HS-5 (cell line): ENCODE measurements at places on chromosomes 7 and 10.

DNA sequence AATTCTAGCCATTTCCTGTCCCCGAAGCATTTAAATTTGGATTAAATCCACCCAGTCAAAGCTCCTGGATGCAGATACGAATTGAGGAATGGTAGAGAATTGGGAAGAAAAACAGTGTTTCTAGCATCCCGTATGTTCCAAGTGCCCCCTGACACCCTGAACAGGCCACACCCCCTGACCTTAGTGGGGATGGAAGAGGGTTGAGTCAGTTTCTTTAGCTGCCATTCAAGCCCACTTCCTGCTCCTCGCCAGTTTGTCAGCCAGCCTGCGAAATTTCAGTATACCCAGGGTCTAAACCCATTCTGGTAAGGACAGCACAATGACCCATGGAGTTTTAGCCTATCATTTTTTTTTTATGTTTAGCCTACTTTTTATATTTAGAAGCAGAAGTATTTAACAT lies 101.1 kb downstream of the PKD1L1 start:
- no peak for DNase-seq

- DNase-seq, result no peak
These were observed 139.5 kb upstream of the PRKCQ start for GRCh38 chr10:6719561-6719960.

DNA sequence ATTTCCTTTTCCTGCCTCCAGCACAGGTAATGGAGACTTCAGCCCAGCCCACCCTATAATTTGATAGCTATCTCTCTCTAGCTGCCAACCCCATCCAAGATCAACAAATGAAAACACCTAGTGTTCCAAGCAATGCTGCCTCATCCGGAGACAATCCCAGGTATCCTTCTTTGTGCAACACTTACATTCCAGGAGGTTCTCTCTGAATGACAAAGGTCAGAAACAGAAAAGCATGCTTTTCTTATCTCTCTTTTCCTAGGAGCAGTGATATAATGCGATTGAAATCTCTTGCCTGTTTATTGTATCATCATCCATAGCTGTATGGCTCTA lies 699.3 kb downstream of the INHBA start:
- no peak for DNase-seq

DNA sequence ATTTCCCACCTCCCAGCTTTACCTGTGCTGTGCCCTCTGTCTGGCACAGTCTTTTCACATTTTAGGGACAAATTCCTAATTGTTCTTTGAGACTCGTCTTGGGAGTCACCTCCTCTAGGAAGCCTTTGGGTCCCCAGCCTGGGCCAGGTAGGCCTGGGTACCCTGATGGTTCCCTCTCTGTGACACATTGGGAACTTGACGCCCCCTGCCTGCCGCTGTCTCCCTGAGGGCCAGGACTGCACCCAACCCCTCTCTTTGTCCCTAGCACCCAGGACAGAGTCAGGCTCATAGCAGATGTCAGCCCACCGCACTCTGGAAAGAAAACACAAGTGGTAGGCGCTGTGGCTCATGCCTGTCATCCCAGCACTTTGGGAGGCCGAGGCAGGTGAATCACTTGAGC lies 71.4 kb downstream of the GTF2IRD1 start:
- no peak for DNase-seq

DNA sequence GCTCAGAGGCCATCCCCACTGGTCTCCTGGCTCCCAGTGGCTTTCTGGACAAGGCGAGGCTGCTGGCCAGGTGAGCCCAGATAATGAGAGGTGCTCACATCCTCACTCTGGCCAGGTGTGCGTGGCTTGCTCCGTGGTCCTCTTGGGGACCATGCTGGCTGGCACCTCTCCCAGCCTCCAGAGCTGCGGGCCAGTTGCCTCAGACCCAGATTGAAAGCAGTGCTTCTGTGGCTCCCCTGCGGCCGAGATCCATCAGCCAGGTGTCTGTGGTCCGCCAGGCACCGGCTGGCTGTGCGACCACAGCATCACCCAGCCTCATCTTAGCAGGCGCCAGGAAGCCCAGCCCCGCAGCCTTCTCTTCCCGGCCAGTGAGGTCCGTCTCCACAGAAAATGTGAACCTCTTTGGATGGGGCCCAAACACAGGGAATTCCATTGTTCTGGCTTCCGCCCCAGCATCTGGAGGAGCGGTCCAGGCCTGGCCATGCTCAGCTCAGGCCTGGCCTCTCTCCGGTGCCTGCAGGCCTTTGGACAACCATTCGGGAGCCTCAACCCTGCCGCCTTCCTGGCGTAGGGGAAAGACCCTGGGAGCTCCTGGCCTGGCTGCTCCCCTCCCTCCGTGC lies 5.2 kb upstream of the TTYH3 start:
- DNase-seq, result no peak

GRCh38 chr7:70027867-70028266 lies 429.6 kb downstream of the AUTS2 start:
- no peak for DNase-seq

GRCh38 chr10:3090914-3091787 lies 23.8 kb downstream of the PFKP start:
- DNase-seq, result no peak

DNA sequence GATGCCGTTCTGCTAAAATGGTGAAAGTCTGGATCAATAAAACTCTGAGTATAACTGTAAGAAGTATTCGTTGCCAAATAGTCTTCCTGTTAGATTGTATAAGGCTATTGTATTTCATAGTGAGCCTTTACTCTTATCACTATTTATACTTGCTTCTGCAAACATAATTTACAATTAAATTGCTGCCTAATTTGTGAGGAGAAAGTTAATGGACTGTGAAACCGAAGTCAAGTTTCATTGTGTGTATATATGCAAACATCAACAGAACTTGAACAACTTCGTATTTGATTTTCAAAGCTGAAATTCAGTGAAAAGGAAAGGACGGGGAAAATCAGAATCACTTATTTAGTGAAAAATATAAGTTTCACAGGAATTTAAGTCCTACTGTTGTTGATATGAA lies 135.9 kb upstream of the CCDC6 start:
- DNase-seq, result no peak
